ENCODE measurements at places on chromosomes 4 and X.
A peak's percentile ranks its signal among the peaks of the same experiment; 100 is the strongest.

DNA sequence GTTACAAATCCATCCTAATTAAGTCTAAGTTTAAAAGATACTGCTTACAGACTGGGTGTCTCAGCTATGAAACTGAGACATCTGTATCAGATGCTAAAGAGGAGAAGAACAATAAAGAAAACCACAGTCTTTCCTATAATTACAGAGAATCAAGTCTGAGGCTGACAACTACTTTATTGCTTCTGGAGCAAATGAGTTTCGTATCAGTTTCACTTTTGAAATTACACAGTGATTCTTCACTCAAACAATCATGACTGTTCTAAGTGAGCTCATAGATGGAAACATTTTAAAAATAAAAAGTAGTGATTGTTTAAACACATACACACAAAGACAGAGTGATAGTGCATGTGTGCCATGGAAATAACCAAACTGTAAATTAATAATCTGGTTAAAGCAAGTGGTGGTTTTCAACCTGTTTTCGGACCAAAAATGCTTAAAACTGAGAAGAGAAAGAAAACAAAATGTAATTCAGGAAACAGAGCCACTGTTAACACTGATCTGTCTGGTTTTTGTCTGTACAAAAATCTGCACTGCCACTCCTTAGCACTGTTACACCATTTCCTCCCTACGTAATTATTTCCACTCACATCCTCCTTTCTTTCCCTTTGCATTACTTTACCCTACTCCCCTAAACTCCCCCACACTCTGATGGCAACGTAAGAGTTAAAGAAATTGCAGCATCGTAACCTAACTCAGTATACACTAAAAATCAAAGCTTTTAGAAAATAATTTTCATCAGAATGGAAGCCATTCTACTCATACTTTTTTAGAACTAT lies 12.5 kb downstream of the RFC1 start:
- DNase-seq: peak; percentile 74

DNA sequence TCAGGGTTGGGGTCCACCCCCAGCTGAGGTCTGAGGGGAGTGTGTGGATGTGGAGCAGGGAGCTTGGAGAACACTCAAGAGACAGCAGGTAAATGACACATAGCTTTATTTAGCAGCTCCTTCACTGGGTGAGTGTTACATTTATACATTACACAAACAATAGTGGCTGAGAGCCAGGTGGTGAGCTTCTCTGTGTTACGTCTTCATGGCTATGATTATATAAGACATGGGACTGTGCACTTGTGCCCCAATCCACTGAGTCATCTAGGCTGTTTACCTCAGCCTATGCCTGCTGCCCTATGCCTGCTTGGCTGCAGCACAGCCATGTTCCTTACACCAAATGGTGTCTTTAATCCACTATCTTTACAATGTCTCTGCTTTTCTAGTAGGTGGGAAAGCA lies 459.6 kb downstream of the AFF2 start:
- DNase-seq: no peak

GRCh38 chr4:144868309-144868708 lies 222.4 kb downstream of the HHIP start:
- no peak for DNase-seq

DNA sequence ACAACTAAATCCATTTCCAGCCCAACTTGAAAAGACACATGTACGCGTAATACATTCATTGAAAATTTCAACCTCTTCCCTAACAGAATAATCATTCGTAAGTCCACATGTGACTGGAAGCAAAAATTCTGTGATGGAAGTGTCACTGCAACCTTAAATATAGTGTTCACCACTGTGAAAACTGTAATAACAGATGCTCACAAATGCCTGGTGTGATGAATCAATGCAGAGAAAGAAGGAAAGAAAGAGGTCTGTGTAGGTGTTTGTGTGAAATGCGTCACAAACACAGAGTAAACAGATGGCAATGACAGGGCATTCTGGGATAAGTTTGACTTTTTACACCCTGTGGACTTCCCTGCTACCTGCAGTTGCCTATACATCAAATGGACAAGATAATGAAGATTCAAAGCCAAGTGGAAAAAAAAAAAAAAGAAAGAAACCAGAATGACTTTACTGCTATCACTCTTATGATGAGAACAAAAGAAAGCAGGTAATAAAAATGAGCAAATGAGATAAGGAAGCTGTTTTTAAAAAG lies 123.3 kb downstream of the EPHA5 start:
- no peak for DNase-seq

GRCh38 chr4:139329665-139330200 lies 27.5 kb upstream of the NDUFC1 start:
- no peak for DNase-seq

DNA sequence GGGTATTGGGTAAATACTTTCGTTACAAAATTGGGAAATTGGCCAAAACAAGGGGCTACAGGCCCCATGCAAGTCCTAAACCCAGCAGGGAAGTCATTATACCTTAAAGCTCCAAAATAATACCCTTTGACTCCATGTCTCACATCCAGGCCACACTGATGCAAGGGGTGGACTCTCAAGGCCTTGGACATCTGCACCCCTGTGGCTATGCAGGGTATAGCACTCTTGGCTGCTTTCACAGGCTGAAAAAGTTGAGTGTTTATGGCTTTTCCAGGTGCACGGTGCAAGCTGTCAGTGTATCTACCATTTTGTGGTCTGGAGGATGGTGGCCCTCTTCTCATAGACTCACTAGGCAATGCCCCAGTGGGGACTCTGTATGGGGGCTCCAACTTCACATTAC lies 326.5 kb downstream of the TEX13C start:
- peak; percentile 0 for DNase-seq

DNA sequence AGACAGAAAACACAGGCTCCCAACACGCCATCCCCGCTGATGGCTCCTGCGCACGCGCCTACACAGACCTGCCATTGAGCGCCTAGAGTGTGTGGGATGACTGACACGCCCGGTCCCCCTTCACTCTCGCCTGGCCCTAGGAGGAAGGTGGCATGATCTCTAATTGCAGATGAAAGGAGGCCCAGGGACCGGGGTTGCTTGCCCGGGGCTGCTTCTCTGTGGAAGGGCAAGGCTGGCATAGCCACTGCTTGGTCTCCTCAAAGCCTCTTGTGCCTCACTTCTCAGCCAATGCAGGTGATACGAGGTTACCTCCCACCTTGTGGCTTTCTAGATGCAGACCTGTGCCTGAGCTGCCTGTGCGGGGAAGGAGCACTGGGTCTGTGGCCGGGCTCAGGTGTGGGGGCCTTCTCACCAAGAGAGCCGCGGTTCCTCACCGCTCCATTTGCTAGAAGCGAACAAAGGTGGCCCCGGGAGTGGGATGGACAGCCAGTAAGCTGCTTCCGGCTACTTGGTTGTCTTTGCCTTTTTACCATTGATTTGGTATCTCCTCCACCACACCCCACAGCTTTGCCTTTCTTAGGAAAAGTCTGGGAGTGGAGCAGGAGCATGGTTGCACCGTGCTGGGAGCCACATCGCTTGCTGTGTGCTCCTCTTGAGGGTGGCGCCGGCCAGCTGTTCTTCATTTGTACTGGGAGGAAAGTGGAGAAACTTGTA lies 47.0 kb downstream of the TBC1D14 start:
- DNase-seq: no peak

GRCh38 chrX:68898598-68898997 lies 69.8 kb downstream of the EFNB1 start:
- DNase-seq: no peak

- peak; percentile 64 for DNase-seq
Measured at GRCh38 chrX:119488749-119489148, 20.5 kb downstream of the SLC25A5 start.

- DNase-seq: no peak
Measured at GRCh38 chrX:45164021-45164621, 36.6 kb downstream of the DIPK2B start.

DNA sequence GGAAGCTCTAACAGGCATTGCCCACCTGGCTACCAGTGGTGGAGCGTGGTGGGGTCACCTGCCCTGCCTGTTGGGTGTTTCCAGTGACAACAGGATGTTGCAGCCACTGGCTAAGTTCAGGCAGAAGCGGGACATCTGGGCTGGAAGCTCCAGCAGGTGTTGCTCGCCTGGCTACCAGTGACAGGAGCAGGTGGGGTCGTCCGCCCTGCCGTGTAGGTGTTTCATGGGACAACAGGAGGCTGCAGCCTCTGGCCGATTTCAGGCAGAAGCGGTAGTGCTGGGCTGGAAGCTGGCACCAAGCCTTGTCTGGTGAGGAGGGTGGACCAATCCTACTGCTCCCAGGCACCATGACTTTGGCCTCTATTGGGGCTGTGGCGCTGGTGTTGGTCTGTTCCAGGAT lies 39.4 kb downstream of the RIPPLY1 start:
- no peak for DNase-seq

DNA sequence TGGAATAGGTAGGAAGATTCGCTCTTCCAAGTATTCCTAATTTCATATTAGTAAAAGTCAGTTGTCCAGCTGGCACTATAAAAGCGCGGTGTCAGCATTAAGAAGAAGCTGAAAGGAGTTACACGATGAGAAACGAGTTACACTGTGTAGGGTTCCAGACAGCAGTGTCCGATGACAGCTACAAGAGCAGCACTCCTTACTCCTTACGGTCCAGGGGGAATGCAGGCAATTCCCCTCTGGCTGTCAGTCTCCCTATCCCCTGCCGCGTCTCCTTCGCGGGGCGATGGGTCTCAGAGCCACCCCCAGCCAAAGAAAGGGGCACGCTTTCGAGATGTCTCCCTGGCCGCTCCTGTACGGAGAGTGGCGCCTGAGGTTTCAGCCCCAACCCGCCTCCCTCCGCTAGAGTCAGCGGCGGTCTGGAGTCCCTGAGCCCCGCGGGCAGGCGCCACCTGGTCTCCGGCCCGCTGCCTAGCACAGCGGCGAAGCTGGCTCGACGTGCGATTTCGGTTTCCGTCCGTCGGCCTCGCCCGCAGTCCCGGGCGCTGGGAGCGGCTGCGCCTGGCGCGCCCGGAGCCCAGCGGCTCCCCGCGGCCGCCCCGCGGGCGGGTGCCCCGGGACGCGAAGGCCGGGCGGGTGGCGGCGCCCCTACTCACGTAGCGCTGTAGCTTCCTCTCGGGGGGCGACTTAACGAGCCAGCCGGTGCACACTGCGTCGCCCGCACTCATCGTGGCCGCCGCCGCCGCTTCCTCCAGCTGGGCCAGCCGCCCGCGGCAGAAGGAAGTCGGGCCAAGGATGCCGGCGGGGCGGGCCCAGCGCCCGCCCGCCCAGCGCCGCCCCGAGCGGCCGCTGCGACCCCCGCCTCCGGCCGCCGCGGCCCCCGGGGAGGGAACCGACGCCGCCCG lies at the start of gene GAB3:
GAB3 (minus strand) TSS at position 777 of the 902 bp plus-strand sequence; CDS start at position 725, 52 bp downstream.
- peak; percentile 61 for DNase-seq

DNA sequence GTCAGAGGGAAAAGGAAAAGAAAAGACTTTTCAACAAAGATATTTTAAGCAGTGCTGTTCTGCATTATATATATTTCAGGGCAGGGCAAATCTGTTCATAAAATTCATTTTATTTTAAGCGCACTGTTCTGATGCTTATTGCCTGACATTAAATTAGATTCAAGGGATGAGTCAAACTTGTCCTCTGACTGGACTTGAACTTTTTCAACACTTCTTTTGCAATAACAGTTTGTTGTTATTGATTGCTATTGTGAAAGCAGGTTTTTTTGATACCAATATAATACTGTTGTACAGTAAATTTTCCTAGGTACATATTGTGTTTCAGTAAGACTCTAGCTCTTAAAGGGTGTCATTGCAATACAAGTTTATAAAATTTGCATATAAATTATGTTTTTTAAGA lies 481.3 kb downstream of the NAF1 start:
- DNase-seq: no peak

GRCh38 chr4:177267911-177268310 lies 41.8 kb upstream of the NEIL3 start:
- DNase-seq: no peak

GRCh38 chr4:31917334-31917733 lies 1197.2 kb downstream of the PCDH7 start:
- DNase-seq: no peak

DNA sequence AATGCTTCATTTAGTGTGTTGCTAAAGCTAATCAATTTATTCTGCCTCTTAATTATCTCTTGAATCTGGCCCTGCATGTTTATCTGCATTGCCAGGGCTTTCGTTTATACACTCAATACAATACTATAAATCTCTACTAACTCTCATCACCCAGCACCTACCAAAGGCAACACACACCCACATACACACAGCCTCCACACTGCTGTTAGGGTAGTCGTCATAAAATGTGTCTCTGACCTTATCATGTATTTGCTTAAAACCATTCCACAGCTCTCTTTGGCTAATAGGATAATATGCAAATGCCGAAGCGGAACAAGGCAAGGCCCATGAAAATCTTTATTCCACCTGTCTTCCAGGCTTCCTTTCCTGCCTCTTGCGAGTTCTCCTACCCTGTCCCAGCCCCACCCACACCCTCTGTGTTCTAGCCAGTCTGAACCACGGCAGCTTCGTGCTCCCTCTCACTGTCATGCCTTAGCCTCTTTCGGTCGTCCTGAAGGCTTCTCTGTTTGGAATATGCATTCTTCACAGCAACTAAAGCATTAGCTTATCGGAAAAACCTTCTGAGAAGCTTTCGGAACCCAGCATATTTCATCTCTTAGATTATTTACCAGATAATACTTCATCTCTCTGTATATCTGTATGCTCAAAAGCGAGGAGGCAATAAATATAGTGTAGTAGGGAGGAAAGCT lies 333.5 kb downstream of the TENM3 start:
- DNase-seq: no peak

- no peak for DNase-seq
Measured at GRCh38 chr4:108181704-108182103, 13.0 kb upstream of the LEF1 start.

- DNase-seq: peak; percentile 87
Measured at GRCh38 chr4:1351854-1352566, 5.0 kb downstream of the UVSSA start.

DNA sequence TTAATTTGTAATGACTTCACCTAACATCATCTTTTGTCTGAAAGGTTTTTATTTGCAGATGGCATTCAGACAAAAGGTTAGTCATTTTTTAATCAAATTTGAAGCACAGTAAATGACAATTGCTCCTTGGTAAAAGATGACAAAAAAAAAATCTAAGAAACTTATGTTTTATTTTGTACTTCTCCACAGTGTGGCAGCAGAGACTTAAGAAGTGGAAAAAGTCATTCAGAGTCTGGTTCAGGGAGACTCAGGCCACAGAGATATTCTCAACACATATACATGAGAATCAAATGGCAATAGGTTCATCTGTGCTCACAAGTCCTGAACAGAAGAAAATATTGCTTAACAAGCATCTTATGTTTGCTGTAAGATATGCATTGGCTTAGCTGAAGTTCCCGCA lies 436.2 kb downstream of the KCNIP4 start:
- DNase-seq: peak; percentile 72

GRCh38 chr4:88613417-88613875 lies 21.2 kb downstream of the HERC3 start:
- no peak for DNase-seq
